ENCODE measurements at places on chromosomes 3 and 15. TPM values are rescaled to one million over a fixed set of nuclear protein-coding genes. Genes with fewer than 3 reads are reported as not detected.

The ABCF3 gene
- 153 TPM for total RNA-seq

The TAGLN3 gene
- not detected for total RNA-seq

- DNase-seq, result no peak
Measured at GRCh38 chr3:41369838-41370237, 170.5 kb downstream of the CTNNB1 start.

GRCh38 chr3:43769097-43769884 is 78.6 kb downstream of the ABHD5 start:
- DNase-seq, result peak; percentile 73

DNA sequence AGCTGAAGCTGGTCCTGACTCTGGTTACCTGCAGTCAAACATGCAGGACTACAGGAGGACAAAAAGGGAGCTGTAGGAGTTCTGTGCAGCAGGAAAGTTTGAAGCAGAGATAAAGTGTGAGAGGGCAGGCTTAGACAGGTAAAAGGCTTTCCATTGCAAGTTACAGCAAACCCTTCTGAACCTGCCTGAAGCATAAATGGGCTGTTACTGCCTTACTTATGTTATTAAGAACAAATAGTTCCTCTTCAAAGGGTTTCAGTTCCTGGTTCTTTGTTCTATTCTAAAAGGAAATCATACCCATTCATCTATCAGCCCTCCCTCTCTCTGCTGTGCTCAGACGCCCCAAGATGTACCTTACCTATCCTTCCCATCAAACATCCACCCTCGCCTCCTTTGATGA is 52.4 kb upstream of the CACNA2D3 start:
- no peak for DNase-seq

DNA sequence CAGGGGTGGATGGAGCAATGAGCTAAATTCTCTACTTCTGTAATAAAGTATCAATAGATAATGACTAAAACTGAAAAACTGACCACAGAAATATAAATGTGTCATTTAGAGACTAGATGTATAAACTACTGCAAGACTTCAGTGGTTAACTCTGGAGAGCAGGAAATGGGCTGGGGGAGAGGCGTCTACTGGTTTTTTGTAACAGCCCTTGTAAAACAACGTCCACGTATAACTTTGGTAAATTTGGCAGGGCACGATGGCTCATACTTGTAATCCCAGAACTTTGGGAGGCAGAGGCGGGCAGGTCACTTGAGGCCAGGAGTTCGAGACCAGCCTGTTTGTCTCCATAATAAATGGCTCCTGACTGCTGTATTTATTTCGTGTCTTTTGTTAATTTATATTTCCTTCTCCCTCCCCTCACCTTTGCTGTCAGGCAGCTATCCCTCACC is 12.5 kb downstream of the RAB27A start:
- peak; percentile 39 for DNase-seq

DNA sequence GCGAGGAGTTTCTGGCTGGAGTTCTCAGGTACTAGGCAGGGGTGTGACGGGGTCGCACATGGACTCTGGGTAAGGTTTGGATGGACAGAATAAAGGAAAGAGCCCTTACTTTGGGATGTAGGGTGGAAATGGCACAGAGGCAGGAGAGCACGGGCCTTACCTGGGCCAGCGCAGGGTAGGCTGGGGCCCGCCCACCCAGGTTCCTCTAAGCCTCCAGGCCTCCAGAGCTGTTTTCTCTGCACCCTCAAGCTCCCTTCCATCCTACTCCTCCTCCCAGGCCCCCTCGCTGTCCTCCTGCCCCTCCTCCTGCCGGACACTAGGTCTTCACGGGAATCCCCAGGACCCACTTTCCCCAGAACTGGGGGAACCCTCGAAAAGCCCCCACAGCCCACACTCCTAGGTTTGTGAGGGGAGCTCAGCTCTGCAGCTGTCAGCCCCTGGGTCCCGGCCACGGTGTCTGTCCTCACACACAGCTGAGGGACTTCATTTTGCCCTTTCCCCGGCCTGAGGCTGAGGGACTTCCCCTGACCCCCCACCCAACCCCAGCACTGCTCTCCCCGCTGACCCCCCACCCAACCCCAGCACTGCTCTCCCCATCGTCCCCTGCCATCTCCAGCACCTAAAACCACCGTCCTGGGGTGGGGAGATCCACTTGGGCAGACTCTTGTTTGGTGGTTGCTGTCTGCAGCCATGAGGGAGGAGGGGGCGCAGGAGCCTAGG is 53.0 kb upstream of the PCSK6 start:
- no peak for DNase-seq

DNA sequence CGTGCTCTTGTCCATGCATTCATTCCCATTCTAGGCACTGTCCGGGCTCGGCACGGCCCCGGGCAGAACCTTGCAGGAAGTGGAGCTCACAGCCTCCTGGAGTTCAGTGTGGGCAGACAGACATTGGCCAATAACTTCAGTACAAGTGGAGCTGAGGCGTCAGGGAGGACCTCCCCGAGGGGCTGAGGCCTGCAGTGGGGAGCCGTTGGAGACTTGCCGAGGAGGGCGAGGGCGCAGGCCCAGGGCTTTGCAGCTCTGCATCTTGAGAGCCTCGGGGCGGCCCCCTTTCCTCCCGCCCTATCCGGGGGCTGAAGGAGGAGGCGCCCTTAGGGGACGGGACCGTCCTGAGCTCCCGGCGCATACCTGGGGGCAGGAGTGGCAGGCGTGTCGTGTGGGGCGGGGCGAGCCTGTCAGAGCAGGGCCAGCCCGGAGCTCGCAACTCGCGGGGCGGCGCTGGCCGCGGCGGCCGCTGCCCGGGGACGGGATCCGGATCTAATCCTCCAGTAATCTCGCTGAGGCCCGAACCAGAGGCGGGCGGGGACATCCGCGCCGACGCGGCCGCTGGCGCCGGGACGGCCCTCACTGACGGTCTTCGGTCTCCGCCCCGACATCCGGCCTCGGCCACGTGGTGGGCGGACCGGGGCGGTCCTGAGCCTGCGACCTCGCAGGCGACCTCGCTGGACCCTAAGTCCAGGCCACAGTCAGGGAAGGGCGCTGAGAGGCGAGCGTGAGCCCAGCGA is at the start of gene ACY1:
TSS of gene ACY1 (plus strand) at position 698 of the 740 bp plus-strand sequence. CDS start 530 bp downstream, outside the sequence.
- DNase-seq, result peak; percentile 48

DNA sequence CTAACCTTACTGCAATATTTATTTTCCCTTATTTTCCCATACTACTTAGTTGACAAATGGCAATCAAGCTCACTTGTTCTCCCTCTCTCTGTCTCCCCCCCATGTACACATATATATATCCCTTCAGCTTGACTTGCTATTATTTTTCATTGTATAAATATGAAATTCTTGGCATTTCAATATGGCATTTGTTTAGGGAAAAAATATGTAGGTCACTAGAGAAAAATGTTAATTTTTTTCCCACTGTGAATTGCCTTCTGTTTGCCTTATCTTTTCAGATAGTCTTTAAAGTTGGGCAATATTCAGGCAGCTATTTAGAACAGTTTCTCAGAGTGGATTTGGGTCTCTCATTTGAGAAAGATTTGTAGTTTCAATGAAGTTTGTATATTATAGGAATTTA is 62.8 kb upstream of the UTS2B start:
- no peak for DNase-seq

- no peak for DNase-seq
Measured at GRCh38 chr3:162437480-162437879, 940.9 kb downstream of the OTOL1 start.

The TEX55 gene
- total RNA-seq, result not detected

The NR1I2 gene
- total RNA-seq, result 0.22 TPM
